Stimulated activated CD8-positive, alpha-beta memory T cell treated with anti-CD3 and anti-CD28 coated beads, Interleukin-4, amount 100 ng/mL, for 4 hours (primary cell): ENCODE measurements at places on chromosomes 2 and 18.

- DNase-seq = no peak
These were observed 53.0 kb upstream of the CCDC150 start for GRCh38 chr2:196586511-196586991.

GRCh38 chr18:75169411-75169810 is 39.5 kb downstream of the PTGR3 start:
- no peak for DNase-seq

DNA sequence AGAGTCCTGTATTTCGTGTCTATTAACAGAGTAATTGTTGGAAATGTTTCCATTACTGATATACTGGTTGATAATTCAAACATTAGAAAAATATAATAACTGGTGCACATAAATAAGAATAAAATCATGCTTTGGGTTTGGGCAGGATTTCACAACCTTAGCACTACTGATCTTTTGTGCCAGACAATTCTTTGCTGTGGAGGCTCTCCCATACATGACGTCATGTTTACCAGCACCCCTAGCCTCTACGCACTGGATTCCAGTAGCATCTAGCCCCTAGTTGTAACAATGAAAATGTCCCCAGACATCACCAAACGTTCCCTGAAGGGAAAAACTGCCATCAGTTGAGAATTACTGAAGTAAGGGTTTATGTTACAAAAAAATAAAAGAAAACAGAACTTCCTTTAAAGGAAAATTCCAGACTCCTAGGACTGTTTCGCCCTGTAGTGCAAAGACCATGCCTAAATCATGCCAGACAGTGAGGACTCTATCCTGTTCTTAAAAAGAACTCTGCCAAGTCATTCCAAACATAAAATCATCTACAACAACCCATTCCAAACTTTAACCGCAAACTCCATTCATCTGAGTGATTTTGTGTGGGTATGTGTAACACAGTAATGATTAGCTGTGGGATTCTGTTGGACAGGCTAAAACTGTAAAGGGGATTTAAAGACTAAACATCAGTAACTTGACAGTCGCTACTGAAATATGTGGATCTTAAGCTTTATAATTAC is 313.4 kb upstream of the CCDC68 start:
- DNase-seq = no peak

- no peak for DNase-seq
These were observed 25.7 kb upstream of the ID2 start for GRCh38 chr2:8656160-8656641.

- no peak for DNase-seq
These were observed 249.9 kb upstream of the SIX2 start for GRCh38 chr2:45259138-45259537.

- DNase-seq = no peak
These were observed 7.3 kb downstream of the CLHC1 start for GRCh38 chr2:55224761-55225261.

GRCh38 chr2:210592726-210593125 is 36.3 kb downstream of the CPS1 start:
- no peak for DNase-seq

- no peak for DNase-seq
These were observed 24.5 kb downstream of the STRN start for GRCh38 chr2:36941867-36942266.

- DNase-seq = no peak
These were observed 33.6 kb upstream of the RMND5A start for GRCh38 chr2:86686460-86686859.

DNA sequence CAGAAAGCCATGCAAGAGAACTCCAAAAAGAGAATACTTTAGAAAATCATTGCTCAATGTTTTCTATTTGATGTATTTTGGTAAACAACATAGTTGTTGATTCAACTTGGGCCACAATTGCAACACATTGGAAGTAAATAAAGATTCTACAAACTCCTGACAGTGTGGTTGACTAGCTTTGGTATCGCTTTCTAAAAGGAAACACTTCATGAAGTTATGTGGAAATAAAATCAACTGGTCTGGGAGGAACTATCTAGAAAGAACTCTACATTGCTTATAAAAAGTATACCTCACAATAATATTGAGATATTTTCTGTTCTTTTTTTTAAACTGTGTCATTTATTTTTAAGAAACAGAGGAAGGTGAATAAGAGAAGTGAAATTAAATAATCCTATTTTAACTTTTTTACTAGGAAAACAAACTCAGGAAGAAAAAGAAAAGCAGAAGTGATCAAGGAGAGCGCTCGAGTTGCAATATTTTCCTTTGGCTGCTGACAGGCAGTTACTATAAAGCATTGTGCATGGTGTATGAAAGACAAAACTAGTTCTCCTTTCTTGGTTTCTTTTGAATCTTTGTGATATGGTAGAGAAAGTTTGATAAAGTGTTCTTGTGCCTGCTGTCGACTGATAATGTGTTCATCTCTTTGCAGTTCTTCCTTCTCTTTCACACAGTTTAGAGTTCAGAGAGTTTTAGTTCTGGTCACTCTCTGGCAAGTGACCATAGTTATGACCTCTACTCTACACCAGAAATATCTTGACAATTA is 3.0 kb downstream of the DHRS9 start:
- no peak for DNase-seq

- DNase-seq = no peak
These were observed 8.6 kb upstream of the TMX3 start for GRCh38 chr18:68723539-68723938.

- DNase-seq = no peak
These were observed 73.1 kb upstream of the DSG1 start for GRCh38 chr18:31244771-31245394.

GRCh38 chr2:129483366-129483765 is 496.1 kb upstream of the RAB6C start:
- DNase-seq = no peak

DNA sequence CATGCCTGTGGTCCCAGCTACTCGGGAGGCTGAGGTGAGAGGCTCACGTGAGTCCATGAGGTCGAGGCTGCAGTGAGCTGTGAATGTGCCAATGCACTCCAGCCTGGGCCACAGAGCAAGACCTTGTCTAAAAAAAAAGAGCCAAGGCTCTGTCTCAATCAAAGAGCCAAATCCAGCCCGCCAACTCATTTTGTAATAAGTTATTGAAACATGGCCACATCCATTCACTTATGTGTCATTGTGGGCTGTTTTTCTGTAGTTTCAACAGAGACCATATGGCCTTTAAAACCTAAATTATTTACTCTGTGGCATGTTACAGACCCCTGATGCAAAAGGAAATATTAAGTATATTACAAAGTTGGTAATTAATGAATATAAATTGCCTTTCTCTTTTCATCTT is 60.8 kb downstream of the GPR39 start:
- DNase-seq = no peak

DNA sequence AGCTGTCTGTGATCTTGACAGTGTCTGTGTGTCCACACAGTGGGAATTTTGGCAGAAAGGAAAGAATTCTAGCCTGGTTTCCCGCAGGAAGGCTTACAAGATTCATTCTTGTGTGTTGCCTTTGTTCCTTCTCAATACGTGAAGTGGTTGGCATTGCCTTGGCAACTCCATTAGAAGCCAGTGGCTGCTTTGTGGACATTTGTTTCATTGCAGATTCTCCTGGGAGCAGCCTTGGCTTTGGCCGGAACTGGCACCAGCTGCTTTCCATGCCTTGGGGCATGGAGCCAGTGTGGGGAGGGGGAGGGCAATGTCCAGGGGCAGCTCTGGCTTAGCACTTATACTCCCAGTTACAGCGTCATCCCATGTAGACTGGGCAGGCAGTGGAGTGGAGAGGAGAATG is 39.4 kb downstream of the KIF5C start:
- no peak for DNase-seq

GRCh38 chr2:182937870-182938269 is 71.4 kb upstream of the FRZB start:
- no peak for DNase-seq

GRCh38 chr2:119694845-119695521 is 16.0 kb downstream of the TMEM177 start:
- DNase-seq = no peak

DNA sequence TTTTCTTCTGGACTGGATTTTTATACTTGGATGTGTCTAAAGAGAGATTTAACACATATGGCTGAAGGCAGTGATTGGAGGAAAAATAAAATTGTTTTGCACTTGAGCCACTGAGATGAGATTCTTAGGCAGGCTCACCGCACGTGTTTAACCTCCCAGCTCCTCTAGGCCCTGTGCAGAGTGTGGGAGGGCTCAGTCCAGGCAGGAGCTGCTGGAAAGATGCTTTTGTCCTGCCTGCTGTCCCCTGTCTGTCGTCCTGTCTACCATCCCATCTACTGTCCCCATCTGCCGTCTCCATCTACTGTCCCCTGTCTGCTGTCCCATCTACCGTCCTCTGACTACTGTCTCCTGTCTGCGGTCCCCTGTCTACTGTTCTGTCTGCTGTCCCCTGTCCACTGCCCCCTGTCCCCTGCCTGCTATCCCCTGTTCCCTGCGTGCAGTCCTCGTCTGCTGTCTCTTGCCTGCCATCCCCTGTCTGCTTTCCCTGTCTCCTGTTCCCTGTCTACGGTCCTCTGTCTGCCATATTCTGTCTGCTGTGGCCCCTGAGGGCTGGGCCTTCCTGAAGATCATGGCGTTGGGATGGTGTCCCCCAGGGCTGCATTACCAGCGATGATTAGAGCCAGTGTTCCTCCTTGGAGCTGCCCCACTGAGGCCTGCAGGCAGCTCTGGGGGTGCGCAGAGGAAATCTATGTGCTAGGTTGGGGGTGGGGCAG is 43.7 kb upstream of the HS6ST1 start:
- no peak for DNase-seq

DNA sequence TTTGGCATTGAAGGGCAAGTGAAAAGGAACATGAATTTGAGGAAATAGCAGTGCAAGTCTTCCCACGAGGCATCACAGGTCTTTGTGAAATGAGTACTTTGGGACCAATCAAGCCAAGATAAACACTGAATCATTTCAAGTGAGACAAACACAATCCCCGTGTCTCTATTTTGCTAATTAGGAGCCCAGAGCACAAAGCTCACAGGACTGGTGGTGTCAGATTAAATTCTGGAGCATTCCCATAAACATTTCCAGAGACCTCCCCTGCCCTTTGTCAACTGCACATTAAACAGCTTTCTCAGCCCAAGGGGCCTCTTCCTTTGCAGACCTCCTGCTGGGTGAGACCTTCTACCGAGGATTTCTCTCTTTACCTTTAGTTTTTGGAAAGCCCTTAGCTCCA is 50.7 kb downstream of the DAPL1 start:
- no peak for DNase-seq

- no peak for DNase-seq
These were observed 66.0 kb upstream of the CCDC85A start for GRCh38 chr2:56117764-56118163.

DNA sequence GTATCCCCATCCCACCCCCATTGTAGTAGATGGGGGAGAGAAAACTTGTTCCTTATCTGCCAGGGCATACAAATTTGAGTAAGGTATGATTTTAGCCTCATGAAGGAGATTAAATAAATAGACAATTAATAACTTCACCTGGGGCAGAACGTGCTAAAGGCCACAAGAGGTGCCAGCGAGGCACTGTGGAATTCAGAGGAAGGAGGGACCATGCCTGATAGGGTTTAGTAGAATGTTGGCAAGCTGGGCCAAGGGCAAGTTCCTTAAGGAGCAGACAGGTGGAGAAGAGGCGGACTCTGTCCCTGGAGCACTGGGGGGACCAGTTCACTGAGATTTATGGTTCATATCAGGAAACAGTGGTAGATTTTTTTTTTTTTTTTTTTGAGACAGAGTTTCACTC is 22.5 kb downstream of the STAMBP start:
- DNase-seq = no peak

DNA sequence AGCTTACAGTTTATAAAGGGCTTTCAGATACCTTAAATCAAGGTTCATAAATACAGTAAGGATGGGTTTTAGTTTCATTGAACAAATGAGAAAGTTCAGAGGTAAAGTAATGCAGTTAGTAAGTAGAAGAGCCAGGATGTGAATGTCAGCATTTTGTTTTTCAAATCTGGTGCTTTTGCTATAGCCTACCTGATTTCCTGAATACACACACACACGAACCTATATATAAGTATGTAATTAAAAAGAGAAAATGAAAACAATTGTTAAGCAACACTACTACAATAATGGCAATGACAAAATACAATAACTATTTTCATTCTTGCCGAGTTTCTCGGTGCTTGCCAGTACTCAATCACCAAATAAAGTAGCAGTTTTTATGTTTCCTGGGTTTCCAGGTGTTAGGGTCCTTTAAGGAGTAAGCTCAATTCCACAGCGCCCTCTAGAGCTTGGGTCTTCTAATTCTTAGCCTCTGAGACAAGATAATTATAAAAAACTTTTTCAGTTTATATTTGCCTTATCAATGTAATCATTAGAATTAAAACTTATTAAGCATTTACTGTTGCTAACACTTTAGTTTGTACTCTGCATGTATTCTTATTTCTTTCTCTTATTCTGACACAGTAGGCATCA is 512.9 kb upstream of the ACVR2A start:
- DNase-seq = peak; percentile 16

DNA sequence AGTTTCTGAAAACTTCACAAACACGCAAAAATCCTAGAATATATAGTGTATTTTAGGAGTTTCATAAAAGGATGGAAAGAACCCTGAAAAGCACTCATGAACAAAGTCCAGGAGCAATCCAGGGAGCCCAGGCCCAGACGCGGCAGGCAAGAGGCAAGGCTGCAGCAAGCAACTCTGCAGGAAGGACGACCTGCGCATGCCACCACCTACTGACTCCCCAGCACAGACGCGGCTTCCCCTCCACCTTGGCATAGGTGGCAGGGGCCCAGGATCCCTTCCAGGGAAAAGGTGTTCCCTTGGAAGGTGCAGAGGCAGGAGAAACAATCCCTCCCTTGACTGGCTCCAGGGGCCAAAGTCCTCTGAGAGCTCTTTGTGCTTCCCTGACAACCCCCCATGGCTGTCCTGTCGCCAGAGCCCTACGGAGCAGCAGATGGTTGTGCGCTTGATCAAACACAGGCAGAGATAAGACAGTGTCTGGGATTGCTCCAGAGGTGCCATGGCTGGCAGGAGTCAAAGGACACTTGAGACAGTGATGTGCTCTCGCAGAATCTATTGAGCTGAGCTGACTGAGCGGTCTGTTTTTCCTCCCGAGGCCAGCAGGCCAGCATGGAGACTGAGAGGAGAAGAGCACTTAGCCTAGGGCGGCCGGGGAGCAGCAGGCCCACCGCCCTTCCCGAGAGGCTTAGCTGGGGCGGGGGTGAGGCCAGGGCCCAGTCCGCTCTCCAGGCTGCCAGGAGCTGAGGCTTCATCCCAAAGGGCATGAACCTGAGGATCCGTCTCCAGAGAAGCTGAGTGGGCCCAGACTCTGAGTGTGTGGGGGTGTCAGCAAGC is 10.8 kb upstream of the AMER3 start:
- DNase-seq = no peak
